ENCODE measurements at places on chromosomes 11 and 22.

DNA sequence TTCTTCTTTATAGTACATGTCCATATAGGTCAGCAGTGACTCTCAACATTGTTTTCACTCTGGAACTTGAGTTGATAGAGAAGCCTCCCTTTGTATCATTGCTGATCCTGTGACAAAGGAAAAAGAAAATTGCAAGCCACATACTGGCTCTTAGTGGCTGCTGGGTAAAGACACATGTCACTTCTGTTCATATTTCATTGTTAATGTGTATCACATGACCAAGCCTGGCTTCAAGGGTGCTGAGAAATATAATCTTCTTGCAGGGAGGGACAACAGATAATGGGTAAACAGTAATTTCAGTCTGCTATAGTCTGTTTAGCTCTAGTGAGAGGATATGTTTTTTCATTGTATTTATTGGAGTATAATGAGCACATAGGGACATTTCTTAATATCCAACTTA, 173.3 kb downstream of the PGR start:
- no peak for DNase-seq

DNA sequence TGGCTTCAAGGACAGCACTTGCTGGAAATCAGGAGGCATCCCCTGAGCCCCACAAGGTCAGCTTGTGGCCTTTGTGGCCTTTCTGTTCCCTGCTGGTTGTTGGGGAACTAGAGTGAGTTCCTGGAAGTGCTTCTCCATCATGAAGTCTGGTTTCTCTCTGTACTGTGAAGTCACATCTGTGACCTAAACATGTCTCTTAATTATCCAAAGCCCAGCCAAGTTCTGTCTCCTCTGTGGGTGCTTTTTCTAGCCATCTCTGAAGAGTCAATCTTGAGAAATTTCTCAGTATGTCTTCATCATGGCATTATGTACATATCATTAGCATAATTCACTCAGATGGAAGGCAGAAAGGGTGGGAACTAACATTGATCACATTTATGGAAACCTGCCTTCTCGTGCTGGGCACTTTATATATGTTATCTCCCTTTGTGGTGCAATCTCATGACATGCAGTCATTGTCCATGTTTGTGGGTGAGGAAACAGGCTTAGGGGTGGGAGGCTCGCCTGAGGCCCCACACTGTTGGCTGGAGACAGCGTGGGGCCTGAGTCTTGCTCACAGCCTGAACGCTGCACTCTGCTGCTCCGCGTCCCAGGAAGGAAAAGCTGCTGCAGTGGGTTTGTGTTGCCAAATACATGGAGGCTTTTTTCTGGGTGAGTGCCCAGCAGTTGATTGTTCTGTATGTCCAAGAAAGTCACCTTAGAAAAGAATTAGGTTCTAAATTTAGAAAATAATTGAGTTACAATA, 24.6 kb downstream of the IGHMBP2 start:
- no peak for DNase-seq

DNA sequence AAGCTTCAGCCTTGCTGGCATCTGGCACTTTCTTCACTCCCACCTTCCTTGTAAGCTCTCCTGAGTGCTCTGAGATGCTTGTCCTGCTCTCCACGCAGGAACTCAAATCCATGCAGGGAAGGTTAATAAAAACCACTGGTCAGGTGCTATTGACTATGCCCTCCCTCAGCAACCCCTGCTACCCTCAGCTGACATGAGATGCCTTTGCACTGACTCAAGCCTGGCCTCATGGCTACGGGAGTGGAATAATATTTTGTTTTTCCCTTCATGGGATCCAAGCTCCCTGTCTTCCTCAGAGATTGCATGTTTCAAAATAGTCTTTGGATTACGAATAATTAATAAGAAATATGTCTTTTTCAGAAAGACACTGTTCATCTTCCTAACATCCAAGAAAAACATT, 31.7 kb upstream of the ABCC8 start:
- no peak for DNase-seq

- DNase-seq = peak; percentile 80
Measured at GRCh38 chr22:29030618-29031226, 30.9 kb downstream of the C22orf31 start.

- no peak for DNase-seq
Measured at GRCh38 chr22:43050995-43051394, 36.0 kb upstream of the PACSIN2 start.

DNA sequence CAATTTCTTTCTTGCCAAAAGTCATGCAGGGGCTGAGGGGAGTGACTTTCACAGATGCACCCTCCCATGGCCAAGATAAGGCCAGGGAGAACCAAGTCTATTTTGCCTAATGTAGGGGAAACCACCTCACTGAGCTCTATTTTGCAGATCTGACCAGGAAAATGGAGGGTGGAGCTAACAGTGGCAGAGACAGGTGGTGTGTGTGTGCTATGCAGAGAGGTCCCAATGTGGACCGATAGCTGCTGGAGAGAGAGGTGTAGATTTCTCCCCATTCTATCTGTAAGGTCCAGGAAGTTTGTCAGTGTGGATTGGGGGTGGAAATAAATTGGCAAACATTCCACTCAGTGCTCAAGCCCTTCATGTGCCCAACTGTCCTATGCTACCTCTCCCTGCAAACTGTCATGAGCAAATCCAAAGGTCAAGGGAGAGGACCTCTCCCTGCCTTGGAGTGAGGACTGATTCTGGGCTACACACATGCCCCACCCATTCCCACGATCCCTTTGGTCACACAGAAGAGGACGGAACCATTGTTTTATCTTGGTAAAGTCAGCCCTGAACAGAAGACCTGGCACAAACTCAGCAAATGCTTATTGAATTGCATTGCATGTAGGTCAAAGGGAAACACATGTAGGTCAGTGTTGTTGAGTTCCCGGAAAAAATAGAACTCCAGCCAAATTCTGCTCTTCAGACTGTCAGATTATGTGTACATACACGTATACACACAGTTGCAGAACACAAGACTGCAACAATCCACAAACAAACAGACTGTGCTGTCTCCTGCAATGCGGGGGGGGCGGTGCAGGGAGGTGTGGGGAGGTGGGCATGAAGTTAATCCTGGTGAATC, 65.9 kb downstream of the C11orf58 start:
- no peak for DNase-seq

GRCh38 chr11:2558397-2558796, 113.6 kb downstream of the KCNQ1 start:
- no peak for DNase-seq

Measured in RKO (cell line).